Progenitor cell of endocrine pancreas (in vitro differentiated cells): ENCODE measurements at places on chromosomes 7 and 10. TPM values are rescaled to one million over a fixed set of nuclear protein-coding genes. Genes with fewer than 3 reads are reported as not detected.

Gene OIT3
- total RNA-seq: 1.1 TPM in 2 replicates

DNA sequence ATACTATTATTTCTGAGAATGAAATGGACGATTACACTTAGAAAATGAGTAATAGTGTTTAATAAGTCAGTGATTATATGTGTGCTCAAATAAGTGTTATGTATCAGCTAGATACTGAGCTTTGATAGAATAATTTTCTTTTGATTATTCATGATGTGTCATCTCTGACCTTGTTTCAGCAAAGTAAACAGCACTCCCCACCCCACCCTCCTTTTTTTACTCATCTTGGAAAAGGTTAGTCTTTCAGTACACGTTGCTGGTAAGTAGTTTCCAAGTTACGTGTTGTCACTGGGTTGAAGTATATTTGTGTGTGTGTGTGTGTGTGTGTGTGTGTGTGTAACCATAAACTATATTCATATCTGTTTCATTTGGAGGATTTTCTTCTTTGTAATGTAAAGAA is 84.1 kb downstream of the GNAI1 start:
- no peak for DNase-seq

DNA sequence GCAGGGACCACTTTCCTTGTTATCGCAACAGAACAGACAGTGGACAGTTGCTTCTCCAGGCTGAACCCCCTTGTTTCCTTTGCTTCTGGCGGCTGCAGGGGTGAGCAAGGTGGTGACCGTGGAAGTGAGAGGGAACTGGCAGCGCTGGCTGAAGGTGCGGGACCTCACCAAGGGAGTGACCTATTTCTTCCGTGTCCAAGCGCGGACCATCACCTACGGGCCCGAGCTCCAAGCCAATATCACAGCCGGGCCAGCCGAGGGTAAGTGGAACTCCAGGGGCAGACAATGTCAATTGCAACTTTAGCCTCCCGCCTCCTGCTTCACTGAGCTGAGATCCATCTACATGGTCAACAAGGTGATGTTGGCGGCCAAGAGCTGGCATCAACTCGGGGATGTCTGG is 462.1 kb upstream of the FOXK1 start:
- DNase-seq: no peak

DNA sequence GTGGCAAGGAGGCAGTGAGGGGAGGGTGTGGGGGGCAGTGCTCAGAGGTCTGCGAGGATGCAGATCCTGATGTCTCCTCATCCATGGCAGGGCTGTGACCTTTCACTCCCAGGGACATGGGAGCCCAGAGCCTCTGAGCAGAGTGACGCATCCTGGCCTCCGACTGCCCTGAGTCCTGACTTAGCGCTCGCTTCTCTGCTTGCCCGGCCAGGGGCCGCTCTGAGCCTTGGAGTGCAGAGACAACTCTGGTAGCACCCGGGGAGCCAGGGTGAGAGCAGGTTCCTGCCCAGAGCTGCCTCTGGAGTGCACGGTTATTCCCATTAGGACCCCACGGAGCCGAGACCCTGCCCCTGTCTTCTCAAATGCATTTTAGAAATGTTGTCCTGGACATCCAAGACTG is 188.0 kb downstream of the TCERG1L start:
- DNase-seq: no peak

- no peak for DNase-seq
These were observed 84.4 kb downstream of the C10orf90 start for GRCh38 chr10:126586128-126586527.

DNA sequence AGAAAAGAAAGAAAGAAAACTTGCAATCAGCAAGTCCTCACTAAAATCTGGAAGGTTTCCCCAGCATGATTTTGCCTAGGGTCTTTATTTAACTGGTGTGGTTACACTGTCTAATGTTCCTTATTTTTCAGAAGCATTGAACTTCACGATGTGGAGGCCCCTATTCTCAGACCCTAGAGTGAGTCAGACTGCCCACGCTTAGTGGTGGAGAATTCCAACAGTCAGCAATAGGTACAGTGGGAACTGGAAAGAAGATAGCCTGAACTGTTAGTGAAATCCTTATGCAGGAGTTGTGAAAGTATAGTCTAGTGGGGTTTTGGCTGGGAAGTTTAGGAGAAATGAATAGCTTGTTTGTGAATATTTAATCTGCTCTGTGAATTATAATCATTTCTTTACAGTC is 115.0 kb downstream of the FZD1 start:
- no peak for DNase-seq

DNA sequence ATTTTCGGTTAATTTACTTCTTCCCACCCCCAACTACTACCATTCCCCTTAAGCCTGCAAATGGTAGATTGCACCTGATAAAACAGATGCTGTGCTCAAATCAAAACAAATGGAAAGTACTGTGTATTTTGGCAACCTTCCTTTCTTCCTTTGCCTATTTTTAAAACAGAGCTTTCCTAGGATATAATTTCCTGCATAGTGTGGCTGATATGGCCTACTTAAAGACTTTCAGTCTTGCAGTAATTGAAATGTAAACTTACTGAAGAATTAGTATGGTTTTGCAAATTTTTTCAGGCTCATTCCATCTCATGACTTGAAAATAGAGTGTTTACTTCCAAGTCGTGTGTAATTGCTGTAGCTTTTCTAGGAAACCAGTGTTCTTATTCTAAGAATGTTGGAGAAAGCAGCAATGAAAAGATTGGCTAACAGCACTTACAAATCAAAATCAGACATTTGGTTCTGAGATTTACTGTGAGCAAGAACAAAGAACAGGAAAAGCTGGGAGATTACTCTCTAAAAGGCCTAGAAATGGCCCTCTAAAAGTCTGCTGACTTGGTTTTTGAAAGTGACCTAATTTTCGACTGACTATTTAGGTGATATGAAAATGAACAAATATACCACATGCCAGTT is 52.0 kb downstream of the REEP3 start:
- no peak for DNase-seq

DNA sequence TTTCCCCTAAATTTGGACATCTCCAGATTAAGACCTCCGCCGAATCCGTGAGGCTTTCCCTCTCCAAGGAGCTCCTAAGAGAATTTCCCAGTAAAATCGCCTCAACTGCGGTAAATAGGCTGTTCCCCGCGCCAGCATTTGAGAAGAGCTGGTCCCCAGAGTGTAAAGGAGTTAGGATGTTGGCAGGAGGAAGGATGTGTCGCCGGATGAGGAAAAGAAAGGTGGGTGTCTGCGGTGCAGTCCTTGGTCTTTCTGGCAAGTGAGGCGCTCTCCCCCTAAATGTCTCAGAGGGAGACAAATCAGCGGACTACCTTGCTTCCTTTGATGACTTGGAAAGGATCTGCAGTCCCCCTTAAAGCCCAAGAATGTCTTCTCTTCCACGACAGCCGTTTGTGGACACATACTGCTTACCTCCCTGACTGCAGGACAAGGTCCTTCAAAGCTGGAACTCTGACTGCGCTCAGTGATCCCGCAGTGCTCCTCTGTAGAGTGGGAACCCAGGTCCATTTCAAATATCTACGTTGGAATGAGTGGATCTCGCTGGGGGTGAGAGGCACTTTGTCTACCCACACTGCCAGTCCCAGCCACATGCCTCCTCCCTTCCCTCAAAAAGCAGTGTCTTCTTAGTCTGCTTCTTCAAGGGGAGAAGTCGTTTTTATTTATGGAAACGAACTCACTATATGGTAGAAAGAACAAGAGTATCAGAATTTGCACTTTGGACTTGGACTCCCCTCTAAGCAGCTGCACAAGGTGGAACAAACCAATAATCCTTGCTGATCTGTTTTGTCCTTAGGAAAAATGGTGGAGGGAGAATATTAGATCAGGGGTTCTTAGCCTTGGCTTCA is 1.1 kb upstream of the DLG5 start:
- no peak for DNase-seq

DNA sequence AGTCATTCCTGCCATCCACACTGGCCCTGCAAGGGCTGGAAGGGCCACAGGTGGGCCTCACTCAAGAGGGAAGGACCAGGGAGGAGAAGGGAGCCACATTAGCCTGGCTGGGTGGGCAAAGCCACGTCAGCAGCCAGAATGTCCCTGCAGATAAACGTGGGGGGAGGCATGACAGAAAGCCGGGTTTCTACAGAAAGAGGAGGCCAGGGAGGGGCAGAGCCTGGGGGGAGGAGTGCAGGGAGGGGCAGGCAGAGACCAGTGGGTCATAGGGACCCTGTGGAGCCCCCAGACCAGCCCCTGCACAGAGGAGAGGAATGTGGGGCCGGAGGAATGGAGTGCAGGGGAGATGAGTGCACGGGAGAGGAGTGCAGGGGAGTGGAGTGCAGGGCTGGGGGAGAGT is 590.2 kb downstream of the PTPRN2 start:
- no peak for DNase-seq

Gene ZNF804B
- not detected in 2 replicates for total RNA-seq

DNA sequence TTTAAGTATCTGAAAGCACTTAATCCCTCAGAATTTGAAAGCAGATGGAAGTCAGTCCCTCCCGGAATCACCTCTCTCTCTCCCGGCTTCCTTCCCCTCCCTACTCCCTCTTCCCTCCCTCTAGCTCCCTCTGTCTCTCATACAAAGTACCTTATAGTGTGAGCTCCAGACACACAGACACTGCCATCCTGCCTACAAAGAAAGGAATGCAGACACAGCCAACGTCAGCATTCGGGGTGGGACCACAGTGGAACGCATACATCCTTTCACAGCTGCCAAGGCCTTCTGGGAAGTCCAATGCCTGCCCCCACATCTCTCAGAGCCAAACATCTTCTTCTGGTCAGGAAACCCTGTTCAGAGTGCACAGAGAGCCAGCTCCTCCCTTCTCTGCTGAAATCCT is 9.3 kb downstream of the NOD1 start:
- no peak for DNase-seq

GRCh38 chr7:30667172-30667571 is 15.1 kb downstream of the CRHR2 start:
- DNase-seq: no peak

DNA sequence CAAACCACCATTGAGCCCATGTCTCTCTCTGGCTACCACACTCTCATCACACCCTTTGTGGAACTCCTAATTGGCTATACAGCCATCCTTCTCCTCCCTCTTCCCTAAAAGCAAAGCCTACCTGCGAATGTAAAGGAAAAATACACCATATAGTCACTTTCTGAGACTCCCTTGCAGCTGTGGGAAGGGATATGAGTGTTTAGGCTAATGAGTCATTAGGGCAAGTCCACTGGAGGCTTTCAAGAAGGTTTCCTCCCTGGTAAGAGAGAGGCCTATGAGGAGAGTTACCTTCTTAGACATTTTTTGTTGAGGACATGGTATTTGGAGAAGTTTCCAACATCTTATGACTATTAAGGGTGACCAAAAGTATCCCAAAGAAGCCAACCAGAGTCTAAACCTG is 4.1 kb upstream of the TMEM243 start:
- DNase-seq: no peak

Gene TMEM196
- total RNA-seq: 0.55 and 0.69 TPM in 2 replicates

DNA sequence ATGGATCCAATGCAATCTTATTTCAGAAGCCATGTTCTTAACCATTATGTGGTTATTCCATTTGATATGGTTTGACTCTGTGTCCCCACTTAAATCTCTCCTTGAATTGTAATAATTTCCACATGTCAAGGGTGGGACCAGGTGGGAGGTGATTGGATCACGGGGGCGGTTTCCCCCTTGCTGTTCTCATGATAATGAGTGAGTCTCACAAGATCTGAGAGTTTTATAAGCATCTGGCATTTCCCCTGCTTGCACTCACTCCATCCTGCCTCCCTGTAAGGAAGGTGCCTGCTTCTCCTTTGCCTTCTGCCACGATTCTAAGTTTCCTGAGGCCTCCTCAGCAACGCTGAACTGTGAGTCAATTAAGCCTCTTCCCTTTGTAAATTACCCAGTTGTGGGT is 32.0 kb upstream of the TSPAN13 start:
- no peak for DNase-seq

DNA sequence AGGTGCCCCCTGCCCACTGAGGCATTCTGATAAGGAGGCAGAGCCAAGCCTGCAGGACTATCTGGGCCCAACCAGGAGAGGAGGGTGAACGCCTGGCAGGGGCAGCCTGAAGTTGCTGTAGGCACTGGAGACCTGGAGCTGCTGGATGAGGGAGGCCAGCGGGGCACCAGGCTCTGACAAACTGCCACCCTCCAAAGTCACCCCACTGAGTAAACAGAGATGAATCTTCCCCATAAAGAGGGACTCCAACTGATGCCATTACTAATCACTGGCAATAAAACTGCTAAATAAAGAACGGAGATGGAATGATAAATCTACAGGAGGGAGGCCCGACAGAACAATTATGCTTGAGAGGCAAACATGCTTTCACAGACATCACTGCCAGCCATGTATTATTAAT is 44.2 kb downstream of the DRGX start:
- DNase-seq: no peak

Gene JAKMIP3
- 0.17 and 0.27 TPM in 2 replicates for total RNA-seq

DNA sequence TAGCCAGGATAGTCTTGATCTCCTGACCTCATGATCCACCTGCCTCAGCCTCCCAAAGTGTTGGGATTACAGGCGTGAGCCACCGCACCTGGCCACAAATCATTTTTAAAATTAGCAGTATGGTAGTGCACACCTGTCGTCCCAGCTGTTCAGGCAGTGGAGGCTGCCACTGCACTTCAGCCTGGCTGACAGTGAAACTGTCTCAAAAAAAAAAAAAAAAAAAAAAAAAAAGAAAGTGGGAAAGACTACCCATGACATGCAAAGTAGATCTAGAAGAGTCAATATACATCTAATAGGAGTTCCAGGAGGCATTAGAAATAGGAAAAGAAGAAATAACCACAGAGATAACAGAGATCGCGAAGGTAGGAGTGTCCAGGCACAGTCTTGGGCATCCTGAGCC is 3.2 kb downstream of the CSGALNACT2 start:
- DNase-seq: no peak

DNA sequence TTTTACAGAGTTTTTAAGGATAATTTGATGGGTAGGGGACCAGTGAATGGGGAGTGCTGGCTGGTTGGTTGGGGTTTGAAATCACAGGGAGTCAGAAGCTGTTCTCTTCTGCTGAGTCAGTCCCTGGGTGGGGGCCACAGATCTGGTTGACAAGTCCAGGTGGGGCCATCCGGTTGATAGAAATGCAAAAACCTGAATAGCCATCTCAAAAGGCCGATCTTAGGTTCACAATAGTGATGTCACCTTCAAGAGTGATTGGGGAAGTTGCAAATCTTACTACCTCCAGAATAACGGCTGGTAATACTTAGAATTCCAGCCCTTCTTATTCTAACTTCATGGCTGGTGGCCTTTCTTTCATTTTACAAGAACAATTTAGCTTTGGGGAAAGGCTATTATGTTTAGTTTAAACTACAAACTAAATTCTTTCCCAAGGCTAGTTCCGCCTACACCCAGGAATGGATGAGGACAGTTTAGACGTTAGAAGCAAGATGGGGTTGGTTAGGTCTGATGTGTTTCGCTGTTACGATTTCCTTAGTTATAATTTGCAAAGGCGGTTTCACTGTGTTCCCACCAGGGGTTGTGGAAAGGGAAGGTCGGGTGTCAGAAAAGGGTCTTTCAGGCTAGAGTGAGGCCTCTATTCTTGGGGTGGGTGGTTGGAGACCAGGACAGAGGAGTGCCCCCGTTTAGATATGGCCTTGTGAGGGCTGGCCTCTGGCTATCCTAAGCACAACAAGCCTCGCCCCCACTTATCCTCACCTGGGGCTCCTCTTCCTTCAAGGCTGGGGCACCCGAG is 27.4 kb downstream of the IFT22 start:
- DNase-seq: no peak

Gene SPDYE5
- total RNA-seq: not detected in 2 replicates

Gene GIMAP1
- not detected in 2 replicates for total RNA-seq

- DNase-seq: no peak
These were observed 28.8 kb downstream of the CALML3 start for GRCh38 chr10:5553400-5554170.

- DNase-seq: peak; percentile 25
These were observed 70.9 kb downstream of the SYPL1 start for GRCh38 chr7:106041140-106041717.

Gene PRR15
- 13.0 and 16.0 TPM in 2 replicates for total RNA-seq

- DNase-seq: no peak
These were observed 33.3 kb downstream of the GET4 start for GRCh38 chr7:909358-910329.

Gene ACSL5
- 0.22 and 0.33 TPM in 2 replicates for total RNA-seq
